Left ventricle myocardium superior (tissue), 1 donor: ENCODE measurements at places on chromosomes 5 and 9. TPM values are rescaled to one million over a fixed set of nuclear protein-coding genes. Genes with fewer than 3 reads are reported as not detected.

DNA sequence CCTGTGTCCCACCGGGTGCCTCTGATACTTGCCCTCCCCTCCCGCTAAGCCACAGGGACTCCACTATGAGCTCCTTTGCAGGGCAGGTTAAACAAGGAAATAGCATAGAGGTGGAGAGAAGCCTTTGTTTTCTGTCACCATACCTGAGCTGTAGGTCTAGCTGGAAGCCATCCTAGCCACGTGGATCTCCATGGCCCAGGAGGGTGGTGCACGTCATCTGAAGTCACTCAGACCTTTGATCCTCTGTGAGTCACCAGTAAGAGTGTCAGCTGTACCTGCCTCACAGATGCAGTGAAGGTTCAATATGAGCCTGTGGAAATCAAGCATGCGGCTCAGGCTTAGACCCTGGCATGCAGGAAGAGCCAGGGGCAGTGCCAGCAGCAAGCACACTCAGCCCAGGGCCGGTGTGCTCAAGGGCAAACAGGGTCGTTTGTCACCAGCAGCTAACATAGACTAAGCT is 55.1 kb downstream of the ASS1 start:
- DNase-seq = peak; percentile 56

Gene CDC20B
- not detected for total RNA-seq

DNA sequence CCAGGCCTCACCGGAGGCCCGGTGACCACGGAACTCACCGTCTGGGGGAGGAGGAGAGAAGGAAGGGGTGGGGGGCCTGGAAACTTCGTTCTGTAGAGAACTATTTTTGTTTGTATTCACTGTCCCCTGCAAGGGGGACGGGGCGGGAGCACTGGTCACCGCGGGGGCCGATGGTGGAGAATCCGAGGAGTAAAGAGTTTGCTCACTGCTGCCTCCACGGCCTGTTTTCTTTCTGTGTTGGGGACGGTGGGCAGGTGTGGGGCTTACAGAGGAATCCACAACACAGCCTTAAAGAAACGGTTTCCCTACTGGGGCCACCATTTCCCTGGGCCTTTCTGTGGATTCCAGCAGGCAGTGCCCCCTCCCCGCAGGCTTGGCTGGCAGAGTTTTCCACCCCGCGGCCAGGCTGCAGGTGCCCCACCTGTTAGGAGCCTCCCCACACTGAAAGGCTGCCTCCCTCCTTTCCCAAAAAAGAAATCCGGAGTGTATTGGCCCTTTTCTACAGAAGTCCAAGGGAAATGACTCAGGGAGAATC is 80.8 kb downstream of the NTNG2 start:
- DNase-seq = no peak

DNA sequence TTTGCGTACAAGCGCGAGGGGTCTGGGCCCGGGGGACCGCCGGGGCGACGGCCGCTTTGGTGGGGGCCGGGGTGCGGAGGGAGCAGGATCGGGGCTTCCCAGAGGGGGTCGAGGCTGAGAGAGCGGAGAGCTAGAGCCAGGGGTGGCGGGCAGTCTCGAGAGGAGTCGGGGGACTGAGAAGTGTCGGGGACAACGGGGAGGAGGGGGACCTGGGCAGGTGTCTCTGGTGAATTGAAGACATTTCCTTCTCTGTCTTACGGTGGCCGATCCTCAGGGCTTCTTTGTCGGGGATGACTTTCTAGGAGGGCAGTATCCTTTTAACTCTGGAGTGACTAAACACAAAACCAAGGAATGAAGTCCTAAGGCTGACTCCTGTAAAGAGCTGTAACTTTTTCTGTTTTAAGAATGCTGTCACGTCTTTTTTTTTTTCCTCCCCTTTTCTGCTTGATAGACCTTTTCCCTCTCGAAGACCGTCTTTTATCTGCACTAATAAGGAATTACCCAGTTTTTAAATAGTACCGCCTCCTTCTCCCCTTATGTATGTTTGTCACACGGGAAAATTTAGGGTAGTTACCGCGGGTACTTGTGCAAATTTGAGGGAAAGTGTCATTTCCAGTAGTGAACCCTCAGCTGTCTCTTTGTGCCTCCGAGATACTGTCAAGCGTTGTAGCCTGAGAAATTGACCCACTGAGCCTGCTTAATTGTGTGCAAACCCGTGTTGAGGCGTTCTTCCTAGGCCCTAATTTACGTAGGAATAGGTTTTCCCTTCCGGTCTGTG is 822 bp downstream of the DENND4C start:
- DNase-seq = no peak

GRCh38 chr9:137969008-137969407 is 91.4 kb downstream of the CACNA1B start:
- DNase-seq = peak; percentile 7

Gene SMIM32
- total RNA-seq = not detected
